Stimulated activated CD4-positive, alpha-beta T cell treated with anti-CD3 and anti-CD28 coated beads, Interleukin-12 subunit alpha, Interleukin-12 subunit beta, amount 100 ng/mL, for 24 hours (primary cell): ENCODE measurements at places on chromosomes 2 and 18.
A peak's percentile ranks its signal among the peaks of the same experiment; 100 is the strongest.

- DNase-seq = no peak
These were observed 40.6 kb downstream of the DHX57 start for GRCh38 chr2:38835015-38835601.

DNA sequence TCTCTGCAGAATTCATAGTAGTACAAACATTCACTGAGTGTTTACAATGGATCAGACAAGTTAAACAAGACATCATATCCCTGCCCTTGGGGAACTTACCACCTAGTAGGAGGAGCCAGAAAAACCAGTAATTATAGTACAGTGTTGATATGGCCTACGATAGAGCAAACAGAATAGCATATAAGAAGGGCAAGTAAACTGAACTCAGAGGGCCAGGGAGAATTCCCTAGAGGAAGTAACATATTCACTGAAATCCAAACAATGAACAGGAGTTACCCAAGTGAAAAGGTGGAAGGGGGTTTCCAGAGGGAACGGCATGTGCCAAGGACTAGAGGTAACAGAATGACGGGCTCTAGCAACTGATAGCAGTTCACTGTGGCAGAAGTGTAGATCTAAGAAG is 34.1 kb downstream of the NHEJ1 start:
- DNase-seq = no peak

- DNase-seq = no peak
These were observed 118.4 kb downstream of the MAP4K4 start for GRCh38 chr2:101815739-101816391.

DNA sequence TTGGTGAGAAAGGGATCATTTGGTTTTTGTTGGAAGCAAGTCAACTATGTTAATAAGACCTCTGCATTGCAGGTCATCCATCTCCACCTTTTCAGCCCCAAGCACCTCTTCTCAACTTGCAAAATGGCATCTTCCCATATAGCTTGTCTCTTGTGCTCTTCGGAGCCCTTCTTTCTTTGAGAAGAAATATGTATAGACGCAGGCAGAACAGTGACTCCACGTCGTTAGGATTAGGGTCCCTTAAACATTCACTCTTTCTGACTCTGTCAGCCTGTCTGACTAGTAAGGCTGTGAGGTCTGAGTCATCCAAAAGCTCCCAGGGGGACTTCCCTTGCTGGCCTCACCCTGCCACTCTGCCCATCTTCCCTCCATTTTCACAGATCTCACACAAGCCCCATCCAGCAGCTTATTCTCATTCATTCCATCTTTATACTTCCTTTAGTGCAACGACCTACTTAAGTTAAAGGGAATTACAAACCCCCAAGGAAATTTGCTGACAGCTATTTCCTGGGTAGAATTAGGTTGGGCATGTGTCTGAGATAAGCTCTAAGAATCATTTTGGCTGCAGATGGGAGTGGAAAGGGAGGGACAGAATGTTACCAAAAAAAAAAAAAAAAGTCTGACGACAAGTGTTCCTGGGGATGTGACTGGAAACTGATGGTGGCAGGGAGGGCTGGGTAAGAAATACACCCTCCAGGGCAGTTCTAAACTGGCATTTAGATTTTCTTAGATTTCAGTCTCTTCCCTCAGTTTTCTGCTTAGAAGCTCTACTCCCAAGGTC is 37.7 kb upstream of the MEX3C start:
- peak; percentile 16 for DNase-seq

GRCh38 chr2:234723400-234723799 is 226.5 kb upstream of the ARL4C start:
- no peak for DNase-seq

GRCh38 chr2:113114224-113114945 is 13.0 kb upstream of the IL1RN start:
- DNase-seq = no peak

DNA sequence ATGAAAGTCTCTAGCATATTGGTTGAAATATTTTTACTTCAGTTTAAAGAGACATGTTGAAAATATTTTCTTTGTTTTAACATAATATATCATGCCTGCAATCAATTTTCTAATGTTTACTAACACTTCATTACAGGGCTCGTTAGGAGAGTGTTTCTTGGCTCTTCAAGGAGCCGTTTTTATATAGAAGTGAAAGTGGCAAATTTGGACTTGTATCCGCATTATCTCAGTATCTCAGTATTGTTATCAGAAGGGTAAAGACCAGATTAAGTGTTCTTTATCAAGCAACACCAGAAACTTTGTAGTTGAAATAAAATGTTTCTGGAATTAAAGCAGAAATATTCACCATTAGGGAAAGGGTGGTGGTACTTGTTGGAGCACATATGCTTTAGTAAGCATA is 97.8 kb downstream of the BABAM2 start:
- DNase-seq = no peak

DNA sequence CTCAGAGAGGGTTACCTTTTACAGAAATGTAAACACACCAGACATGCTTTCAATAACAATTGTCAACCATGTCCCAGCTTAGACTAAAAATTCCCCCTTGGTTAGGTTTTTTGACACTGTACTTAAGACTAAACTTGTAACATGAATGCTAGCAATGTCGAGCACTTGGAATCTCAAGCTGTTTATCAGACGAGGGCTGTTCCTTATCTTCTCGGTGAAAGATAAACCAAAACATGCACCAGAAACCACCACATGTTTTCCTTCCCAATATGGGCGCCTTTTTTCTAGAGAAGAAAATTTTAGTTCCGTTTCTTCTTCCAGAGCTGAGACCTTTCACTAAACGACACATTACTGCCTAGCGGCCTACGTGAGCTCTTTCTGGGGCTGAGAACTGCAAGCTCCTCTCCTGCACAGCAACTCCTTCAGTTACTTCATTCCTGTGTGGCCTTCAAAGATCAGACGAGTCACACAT is 42.4 kb upstream of the ACKR3 start:
- DNase-seq = no peak

DNA sequence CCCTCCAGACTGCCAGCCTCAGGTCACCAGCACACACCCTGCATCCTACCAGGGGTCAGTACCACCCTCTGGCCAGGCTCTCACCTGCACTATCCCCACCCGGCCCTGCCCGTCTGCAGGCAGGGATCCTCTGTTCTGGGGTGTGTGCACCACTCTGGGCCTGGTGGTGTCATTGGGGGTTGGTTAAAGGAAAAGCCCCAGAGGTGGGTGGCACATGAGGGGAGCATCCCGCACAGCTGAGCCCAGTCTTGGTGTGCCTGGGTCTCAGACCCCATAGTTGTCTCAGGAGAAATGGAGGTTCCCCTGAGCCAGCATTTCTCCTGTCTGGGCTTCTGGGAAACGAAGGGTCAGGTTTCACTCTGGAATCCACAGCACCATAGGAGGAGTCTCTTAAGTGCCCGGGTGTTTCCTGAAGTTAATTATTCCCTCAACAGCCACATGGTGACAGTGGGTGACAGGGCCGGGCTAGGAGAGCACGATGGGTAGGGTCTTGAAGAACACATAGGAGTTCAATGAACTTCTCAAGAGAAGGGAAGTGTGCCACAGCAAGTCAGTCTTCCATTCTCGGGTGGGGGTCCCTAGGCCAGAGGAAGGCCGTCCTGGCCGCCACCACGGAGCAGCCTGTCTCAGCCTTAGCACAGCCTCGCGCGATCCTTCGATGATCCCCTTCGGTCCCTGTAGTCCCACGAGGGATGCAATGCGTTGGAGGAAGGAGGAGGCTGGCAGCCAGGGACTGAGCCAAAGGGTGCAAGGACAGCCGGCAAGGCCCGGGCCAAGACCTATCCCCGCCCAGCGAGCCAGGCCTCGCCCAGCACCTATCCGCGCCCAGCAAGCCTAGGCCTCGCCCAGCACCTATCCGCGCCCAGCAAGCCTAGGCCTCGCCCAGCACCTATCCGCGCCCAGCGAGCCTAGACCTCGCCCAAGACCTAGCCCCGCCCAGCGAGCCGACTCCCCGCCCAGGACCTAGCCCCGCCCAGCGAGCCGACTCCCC is 1.1 kb upstream of the FARP2 start:
- DNase-seq = peak; percentile 63

DNA sequence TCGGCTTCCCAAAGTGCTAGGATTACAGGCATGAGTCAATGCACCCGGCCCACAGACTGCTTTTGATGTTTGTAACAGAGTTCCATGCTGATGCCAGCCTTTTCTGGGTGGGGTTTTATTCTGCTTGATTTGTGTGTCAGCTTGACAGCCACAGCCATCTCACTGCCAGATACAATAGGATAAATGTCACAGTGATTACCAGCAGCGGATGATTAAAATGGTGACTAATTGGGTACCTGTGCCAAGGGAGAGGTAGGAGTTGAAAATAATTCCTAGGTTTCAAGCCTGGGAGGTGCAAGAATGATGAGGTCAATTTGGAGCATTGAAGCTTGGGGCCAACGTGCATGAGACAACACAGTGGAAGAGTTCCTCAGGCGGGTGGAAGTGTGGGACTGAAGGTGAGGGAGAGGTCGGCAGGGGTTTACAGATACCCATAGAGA is 39.4 kb downstream of the SH2D6 start:
- DNase-seq = no peak

DNA sequence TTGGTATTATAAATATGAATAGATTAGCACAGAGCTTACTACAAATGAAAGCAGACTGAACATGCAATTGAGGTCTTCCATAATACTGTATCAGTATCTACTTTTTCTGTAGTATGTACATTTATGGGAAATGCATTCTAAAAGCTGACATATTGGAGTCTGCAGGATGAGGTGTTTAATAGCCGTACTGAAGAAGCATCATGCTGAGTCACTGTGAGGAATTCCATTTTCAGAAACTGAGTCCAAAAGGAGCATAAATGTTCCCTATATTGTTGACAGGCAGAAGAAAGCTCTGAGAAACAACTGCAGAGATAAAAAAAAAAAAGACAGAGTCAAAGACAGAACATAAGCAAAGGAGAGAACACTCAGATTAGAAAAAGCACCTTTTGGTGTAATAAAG is 366.7 kb upstream of the SPHKAP start:
- no peak for DNase-seq

DNA sequence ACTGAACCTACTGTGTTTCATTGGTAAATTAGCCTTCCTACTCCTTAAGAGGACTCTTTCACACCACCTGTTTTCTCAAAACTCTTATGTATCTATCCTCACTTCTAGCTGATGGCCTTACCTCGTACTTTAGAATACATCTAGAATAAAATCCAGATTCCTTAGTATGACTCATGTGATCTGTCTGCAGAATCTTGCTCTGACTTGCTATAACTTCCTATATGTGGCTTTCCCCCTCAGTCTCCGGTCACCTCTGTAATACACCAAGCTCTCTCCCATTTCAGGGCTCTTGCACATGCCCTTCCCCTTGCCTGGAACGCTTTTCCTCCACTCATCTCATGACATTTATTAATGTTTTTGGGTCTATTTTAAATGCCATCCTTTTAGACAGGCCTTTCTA is 95.6 kb upstream of the LHCGR start:
- DNase-seq = no peak

GRCh38 chr2:74385396-74385795 is 5.3 kb upstream of the DCTN1 start:
- DNase-seq = no peak

DNA sequence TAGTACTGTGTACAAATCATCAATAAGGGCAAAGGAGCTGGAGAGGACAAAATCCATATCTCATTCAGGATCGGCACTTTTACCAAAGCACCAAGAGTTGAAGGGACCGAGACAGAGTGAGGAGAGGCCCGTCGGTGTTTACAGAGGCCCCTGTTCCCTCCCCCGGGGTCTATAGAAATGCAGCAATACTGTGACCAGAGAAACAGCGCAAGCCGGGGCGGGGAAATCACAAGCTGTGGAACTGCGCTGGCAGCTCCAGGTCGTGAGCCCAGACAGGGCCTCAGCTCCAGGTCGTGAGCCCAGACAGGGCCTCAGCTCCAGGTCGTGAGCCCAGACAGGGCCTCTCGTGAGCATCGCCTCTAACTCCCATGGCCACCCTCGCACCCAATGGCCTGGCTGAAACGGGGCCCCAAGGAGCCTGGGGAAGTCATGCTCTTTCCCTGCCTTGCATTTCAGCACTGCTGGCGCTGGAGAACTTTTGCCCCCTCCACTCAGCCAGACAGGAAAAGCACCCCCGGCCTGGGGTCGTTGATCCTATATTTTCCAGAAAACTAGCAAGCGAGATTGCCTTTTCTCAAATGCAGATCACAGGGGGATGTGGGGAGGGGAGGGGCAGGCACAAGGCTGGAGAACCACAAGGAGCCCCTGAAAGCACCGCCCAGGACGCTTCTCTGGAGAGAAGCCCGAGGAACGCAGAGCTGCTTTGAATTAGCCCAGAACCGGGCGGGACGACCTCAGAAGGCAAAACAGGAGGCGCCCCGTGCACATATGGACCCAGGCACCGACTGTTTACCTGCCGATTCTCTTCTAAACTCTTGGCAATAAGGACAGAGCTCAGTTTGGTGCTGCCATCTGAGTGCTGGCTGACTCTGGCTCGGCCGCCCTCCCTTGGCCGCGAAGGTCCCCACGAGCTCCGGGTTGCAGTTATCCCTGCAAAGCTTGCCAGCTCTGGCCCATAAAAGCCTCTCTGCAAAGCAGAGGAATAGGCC is 223.7 kb downstream of the ACKR3 start:
- no peak for DNase-seq

DNA sequence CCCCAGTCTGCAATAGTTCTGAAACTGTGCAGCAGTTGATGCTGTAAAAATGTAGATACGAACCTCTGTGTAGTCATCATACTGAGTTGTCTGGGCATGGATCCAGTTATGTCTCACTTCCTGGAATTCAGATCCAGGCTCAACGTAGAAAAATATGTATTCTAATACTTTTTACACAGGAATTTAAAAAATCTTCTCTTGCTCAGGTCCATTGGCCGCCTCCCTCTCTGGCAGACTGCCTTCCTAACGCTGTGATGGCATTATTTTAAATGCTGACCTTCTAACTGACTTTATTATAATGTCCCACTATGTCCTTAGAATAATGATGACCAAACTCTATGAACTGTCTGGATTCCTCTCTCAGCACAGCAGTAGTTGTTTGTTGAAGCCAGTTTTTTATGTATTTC is 119.6 kb downstream of the FEZ2 start:
- no peak for DNase-seq

GRCh38 chr18:49723648-49724180 is 89.6 kb downstream of the ACAA2 start:
- no peak for DNase-seq

GRCh38 chr2:47186351-47186750 is 31.2 kb upstream of the STPG4 start:
- DNase-seq = no peak

DNA sequence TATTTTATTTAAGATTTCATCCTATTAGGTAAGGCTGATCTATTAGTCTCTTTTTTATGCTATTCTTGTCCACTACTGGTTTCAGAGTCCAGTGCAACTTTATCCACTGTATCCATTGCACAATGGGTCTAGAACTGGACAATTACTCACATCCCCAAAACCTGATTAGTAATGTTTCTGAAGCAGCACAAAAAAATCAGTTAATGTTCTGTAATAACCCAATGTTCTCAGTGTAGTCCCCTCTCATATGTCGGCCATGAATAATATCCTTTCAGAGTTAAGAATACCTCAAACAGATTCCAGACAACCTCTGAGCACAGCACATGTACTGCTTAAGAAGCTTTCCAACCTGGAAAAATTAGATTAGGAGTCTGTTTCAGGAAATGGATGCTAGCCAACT is 29.7 kb downstream of the MGAT4A start:
- DNase-seq = no peak

GRCh38 chr2:64930258-64930671 is 58.9 kb upstream of the SLC1A4 start:
- no peak for DNase-seq
